ENCODE measurements at places on chromosomes 2 and 18.

- DNase-seq, result no peak
These were observed 24.3 kb upstream of the CDH20 start for GRCh38 chr18:61308795-61309393.

DNA sequence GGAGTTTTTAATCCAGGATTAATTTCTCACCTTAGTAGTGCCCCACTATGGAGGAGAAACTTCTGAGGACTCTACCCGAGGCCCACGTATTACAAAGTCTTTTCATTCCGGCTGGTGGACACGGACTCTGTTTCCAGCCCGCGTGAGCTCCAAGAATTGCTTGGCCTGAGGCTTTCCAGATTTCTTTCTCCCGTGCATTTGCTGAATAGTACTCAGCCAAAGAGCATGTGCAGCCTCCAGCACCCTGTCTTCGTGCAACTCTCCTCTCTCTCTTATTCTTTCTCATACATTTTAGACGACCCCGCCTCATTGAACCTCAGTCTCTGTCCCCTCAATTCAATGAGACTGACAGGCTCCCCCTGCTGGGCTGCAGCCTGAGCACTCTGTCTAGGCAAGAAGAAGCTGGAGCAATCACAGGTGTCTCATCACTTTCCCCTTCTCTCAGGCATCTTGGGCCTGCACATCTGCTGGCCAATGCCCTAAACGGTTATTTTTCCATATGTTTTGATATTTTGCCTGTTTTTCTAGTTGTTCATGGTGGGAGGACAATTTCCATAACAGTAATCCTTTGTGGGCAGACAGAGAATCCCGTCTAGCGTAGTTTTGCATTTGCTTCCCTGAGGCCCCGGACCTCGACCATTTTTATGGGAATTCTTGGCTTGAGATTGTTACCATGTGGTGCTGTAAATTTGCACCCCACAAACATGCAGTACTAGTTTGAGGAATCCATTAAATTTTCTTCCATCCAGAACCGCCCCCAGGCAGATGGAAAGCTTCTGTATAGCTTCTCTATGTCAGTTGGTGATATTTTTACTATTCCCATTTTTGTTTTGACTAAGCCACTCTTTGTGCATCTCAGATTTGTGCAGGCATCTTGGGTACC, 50.1 kb upstream of the LPIN2 start:
- peak; percentile 42 for DNase-seq

DNA sequence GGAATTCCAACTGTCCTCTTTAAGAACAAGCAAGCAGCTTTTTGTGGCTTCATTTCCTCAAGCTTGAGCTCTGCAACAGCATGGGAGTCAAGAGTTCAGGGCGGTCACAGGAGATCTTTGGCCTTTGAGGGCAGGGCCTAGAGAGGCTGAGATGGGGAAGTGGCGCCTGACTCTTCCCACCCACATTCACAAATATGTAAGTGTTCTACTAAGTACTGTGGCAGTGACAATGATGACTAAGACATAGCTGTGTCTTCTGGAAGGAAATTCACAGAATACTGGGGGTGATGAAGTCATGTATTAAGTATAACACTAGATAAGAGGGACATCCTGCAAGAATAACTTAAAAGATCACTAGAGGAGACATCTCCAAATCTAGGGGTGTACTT, 15.0 kb downstream of the RND3 start:
- no peak for DNase-seq

GRCh38 chr2:150528861-150529801, 41.7 kb upstream of the RND3 start:
- DNase-seq, result peak; percentile 70

GRCh38 chr2:18560031-18560796, at the start of gene RDH14:
Gene RDH14 (minus strand): TSS chr2:18560653. CDS start chr2:18560572, 81 bp downstream.
- peak; percentile 89 for DNase-seq

DNA sequence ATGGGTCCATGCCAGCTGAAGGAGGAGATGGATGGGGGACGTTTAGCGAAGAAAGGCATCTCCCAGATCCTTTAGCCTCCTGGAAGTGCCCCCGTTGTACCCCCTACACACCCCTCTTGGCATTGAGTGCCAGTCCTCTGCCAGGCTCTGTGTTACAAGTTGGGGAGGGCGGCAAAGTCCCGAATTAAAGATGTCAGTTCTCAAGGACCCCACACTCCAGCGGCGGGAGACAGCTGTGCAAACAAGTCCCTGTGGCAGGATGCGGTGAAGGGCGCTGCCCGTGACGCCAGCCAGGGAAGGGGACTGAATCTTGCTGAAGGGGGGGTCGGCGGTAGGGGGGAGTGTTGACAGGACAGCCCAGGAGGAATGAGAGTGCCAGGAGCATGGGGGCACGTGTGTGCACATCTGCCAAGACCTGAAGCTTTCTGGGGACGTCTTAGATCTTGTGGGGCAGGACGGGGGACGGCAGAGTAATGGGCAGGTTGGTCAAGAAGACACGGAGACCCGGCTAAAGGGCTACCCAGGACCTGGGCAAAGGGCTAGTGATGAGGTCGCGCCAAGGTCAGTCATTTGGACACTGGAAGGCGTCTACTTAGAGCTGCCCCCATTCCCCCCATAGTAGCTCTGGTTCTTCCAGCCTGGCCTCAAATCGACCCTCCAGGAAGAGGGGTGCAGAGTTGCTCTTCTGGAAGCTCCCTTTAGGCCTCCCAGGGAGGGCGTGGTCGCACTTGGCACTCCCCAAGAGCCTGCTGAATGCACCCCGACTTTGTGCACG, 2.8 kb upstream of the CTDSP1 start:
- DNase-seq, result peak; percentile 23

- DNase-seq, result no peak
These were observed 153.2 kb downstream of the NEDD4L start for GRCh38 chr18:58196881-58197872.

DNA sequence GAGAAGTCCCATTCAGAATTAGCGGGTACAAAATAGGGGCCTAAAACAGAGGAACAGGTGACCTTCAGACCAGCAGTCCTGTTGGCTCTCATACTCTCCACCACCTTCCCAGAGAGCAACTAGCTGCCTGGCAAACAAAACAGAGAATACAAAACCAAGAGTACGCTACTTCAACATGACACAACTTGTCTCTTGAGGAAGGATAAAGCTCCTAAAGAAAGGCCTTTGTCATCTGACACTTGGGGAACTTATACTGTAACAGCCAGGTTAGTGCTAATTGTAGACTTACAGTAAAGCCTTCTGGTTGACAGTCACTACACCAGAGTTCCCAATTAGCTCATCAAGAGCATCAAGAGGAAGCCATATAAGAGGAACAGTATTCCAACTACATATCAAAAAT, 282.1 kb upstream of the NT5C1B start:
- no peak for DNase-seq

GRCh38 chr2:166081131-166081632, 46.6 kb downstream of the SCN1A start:
- DNase-seq, result no peak

All from A549 (cell line).